ENCODE measurements at places on chromosomes 5 and 9.

DNA sequence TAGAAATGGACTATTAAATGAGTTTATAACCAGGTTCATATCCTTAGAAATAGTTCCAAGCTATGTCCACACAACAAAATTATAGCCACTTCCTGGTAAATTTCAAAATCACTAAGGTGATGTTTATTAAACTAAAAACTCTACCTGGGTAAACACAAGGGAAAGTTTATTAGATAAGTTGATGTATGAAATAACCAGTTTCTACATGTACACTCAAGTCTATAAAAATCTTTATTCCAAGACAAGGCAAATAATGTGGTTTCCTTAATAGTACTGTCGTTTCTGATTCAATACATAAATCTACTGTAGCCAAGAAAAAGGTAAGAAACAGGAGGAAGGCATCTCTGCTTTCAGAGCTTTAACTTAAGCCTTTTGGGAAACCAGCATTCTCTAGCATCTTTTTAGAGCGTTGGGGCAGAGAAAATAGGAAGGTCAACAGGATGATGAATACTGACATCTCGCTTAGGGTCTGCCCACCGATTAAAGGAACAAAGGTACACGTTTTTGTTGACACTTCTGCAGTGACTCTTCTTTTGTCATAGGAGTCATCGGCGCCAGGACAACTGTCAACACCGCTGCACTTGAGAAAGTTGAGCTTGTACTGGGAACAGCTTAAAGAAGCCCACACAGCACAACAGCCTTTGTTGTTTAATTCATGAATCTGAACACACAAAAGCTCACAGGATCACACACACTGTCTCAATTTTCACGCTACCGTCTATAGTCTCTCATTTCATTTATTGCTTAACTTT is 513.6 kb downstream of the SLCO4C1 start:
- DNase-seq: no peak

- no peak for DNase-seq
Observed at GRCh38 chr9:2127486-2127885, 112.3 kb downstream of the SMARCA2 start.

GRCh38 chr9:4839470-4839912 is 46.7 kb downstream of the RCL1 start:
- DNase-seq: no peak

DNA sequence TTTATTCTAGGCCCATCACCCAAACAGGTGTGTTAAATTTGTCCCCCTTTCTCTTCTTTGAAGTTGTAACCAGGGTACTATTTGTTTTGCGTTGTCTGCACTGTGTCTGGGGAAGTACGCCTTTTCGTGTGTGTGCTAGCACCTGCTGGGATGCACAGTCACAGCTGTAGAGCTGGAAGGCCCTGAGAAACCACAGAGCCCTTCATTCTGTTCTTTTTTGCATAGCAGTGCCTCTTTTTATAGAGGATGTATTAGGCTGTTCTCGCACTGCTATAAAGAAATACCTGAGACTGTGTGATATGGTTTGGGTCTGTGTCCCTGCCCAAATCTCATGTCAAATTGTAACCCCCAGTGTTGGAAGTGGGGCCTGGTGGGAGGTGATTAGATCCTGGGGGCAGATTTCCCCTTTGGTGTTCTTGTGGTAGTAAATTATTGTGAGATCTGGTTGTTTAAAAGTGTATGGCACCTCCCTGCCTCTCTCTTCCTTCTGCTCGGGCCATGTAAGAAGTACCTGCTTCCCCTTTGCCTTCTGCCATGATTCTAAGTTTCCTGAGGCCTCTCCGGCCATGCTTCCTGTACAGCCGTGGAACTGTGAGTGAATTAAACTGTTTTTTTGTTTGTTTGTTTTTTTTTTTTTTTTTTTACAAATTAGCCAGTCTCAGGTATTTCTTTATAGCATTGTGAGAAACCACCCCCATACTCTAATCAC is 14.0 kb downstream of the SEC61B start:
- DNase-seq: no peak

DNA sequence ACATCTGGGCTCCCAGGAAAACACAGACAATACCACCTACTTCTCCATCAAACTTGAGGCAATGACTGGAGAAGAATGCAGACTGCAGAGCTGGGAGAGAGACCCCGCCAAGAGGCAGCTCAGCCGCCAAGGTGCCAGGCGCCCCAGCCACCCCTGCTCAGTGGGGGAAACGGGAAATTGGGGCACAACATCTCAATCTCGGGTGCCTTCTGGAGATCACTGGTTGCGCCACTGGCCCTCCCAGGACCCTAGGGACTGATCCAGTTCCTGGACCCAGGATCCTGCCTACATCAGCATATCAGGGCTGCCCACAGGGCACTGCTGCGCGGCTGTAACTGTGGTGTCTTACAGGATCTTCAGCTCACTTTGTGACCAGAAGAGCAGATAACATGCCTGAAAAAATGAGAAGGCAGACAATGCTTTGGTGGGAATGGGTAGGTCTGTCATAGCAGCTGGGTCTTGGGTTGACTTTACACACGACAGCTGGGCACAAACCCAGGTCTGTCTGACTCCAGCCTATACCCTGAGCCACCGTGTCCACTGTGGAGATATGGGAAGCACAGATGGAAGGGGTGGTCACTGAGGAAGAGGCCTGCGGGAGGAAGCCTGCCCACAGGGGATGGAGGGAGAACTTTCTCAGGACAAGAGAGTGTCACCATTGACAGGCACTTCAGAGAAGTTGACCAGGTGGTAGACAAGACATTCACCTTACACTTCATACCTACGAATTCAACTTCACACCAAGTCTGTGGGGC is 135.2 kb upstream of the RAPGEF1 start:
- DNase-seq: no peak

GRCh38 chr9:25678846-25679360 is 659 bp upstream of the TUSC1 start:
- DNase-seq: no peak

DNA sequence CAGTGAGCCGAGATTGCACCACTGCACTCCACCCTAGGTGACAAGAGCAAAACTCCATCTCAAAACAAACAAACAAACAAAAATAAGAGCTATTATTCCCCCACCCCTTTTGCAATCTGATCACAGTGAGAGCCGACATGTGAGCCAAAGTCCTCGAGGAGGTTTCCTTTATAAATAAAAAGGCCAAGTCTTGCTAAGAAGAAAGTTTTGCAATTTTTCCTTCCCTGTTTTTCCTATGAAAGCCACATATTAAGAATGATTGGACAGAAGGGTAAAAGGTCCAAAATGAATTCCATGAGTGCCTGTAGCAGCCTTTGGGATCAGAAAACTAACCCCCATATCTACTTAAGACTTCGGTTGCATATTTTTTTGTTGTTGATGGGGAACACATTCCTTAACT is 179.7 kb downstream of the TSSK1B start:
- no peak for DNase-seq

- DNase-seq: no peak
Observed at GRCh38 chr5:180644129-180644824, 5.1 kb downstream of the FLT4 start.

DNA sequence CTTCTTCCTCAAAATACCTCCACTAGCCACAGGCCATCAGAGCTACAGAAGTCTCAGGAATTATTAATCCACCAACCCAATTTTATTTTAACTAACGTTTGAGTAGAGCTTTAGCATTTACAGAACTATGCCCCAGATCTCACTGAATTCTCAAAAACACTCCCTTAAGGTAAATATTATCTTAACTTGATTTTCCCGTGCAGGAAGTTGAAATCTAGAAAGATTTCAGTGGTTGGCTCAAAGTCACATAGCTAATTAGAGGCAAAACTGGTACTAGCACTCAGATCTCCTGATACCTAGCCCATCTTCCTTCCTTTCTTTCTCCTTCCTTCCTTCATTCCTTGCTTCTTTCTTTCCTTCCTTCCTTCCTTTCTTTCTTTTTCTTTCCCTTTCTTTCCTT is 298.3 kb downstream of the ENC1 start:
- DNase-seq: no peak

DNA sequence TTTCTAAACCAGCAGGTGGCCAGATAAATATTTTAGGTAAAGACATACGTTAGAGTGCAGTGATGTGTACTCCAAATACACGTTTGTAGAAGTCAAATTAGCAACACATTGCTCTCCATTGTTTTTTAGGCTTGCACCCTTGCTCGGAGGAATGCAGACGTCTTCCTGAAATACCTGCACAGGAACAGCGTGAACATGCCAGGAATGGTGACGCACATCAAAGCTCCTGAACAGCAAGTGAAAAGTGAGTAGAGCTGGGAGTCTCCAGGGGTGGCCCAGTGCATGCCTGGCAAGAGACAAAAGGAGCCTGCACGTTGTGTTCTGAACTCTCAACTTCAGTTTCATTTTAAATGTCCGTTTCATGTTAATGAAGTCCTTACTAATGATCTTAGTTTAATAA is 207.5 kb upstream of the OTULINL start:
- no peak for DNase-seq

GRCh38 chr5:1330847-1331831 is 13.8 kb downstream of the CLPTM1L start:
- no peak for DNase-seq

DNA sequence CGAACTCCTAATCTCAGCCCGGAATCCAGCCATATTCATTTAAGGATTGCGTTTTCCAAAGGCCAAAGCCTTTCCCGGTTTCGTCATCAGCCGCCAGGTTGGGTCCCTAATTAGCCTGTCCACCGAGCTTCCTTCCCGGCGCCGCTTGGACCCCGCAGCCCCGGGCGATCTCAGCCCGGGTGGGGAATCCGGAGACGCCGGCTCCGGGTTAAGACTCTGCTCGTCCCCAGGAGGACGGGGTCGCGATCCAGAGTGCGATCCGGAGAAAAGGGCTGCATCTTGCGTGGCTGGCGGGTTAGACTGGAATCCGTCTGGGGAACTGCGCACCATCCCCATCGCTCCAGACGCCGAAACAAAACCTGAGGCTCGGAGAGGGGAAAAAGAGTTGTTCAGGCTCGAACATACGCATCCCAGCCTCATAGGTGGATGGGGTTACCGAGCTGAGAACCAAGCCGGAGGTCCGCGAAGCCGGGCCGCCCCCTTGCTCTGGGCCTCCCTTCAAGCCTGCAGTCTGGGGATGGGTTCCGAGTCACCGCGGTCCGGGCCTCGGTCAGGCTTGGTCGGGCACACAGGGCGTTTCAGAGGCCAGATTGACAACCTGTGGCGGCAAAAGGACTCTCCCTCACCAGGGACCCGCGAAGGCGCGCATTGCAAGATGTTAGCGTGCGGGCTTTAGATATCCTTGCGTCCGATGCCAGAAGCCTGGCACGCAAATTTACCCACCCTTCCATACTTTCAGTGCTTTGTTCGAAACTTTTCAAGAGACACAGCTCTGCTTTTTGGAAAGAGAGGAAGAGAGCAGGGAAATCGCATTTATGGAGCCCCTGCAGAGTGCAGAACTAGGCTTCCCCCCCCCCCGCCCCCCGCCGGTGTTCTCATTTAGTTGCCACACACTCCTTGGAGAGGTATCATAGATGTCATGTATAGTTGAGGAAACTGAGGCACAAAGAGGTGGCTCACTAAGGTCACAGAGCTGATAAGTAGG is 7.9 kb downstream of the MSX2 start:
- DNase-seq: no peak

DNA sequence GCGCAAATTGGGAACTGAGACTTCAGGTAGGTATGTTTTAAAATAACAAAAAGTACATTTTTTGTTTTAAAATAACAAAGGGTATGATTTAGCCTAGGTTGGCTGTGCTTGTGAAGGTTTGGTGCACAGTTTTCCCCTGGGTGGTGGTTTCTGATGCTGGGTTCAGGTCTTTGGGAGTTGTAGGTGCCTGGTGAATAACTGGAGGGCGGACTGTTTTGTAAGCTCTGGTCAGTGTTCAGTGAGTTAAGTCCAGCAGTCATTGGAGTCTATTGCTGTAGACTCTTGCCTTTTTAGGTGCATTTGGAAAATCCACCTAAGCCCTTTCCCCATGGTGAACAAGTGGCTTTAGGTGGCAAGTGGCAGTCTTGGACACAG is 43.9 kb downstream of the RAI14 start:
- DNase-seq: no peak

DNA sequence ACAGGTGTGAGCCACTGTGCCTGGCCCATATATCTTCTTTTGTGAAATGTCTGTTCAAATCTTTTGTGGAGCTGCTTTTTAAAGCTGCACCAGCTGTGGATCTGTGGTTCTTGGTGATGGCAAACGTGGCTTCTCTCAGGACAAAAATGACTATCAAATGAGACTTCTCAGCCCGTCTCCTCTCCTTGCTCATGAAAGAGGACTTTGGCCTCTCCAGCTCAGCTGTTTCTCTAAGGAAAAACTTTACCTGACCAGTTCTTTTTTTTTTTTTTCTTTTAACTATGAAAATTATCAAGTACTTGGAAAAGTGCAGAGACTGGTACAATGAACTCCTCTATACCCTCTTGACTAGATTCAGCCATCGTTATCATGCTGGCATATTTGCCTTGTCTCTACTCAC is 44.8 kb downstream of the RALGPS1 start:
- DNase-seq: no peak

DNA sequence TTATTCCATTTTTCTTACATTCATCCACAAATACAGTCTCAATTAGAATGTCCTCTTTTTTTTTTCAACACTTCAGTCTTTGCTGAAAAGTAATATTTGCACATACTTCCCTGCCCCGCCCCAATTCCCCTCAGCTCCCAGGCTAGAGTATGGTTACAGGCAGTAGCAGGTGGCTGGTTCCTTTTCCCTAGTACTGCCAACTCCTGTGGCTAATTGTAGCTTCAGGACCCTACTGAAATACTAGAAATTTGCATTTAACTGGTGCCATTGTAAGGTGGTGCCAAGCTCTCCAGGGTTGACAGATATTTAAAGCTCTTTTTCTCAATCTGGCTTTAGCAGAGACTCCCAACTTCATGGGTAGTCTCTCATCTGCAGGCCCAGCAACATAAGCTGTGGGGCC is 80.3 kb downstream of the FAM81B start:
- no peak for DNase-seq
